ENCODE measurements at places on chromosomes 16 and 17.

DNA sequence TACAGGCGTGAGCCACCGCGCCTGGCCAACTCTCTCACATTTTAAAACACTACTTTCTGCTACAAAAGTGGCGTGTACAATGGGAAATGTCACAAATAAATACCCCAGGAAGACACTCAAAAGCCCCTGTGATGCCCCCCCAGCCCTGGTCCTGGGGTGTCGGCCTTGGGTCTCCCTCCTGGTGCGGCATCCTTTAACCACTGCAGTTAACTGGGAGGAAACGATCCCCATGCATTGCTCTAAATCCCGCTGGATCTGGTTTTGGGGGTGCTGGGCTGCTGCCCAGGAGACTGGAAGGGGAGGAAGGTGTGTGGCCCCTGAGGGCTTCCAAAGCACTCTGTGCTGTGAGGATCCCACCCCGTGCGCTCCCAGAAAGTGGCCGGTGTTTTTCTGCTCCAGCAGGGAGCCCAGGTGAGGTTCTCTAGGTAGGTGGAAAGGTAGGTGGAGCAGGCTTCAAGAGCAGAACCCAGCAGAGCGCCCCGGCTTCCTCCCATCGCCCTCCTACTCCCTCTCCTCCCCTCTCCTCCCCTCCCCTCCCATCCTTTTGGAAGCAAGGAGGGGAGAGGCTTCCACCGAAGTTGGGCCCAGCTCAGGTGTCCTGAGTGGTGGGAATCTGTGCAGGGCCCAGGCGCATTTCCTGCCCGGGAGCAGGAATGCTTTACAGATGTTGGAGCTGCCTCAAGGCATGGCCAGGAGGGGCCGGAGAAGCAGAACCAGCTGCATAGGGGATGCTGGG is 363.3 kb downstream of the SEC14L1 start:
- DNase-seq: peak; percentile 87

DNA sequence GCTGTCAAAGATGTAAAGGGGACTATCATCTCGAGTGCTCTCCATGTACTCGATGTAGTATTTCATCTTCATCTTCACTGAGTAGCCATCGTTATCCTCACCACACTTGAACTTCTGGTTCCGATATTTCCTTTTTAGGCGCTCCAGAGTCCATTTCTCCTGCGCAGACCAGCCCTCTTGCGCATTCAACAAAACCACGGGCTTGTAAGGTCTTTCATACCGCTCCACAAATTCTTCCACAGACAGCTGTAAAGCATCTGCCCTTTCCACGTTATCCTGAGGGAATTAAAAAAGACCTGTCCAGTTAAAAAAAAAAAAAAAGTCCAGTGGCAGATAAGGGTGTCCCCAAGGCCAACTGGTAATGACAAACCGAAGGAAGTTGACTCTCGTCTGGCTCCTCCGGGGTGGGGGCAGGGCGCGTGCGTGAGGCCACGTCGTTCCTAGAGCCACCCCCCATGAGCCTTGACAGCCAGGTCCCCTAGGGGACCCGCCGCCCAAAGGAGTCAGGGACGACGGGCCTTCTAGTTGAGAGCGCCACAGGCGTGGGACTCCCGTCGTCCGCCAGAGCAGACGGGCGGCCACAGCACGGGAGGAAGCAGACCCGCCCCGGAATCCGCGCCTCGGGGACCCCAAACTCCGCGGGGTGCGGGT is 701 bp downstream of the JMJD6 start:
- DNase-seq: no peak

DNA sequence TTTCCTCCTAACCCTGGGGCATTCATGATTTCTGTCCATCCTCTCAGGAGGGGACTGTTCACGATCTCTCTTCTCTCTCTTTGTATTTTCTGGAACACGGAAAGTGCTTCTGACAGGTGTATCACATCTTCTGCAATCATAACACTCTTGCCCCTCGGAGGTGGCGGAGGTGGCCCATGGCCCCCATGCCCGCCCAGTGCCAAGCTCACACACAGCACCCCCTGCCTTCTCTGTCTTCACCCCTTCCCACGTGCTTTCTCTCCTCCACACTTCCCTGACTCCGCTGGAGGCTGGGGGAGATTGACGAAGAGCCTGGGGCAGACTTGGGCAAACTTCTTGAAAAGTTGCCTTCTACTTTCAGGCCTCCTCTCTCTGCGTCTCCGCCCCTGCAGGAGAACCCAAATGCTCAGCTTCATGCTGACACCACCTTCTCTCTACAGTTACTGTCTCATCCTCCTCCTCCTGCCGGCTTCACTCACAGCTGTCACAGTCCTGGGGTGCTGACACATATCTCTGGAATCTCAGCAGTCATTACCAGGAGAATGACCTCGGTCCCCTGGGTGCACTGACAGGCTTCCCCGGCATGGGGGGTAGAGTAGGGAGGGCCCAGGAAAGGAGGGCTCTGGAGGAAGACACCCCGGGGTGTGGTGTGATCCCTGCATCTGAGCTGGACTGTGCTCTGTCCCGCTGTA is 127.1 kb downstream of the ENGASE start:
- DNase-seq: peak; percentile 84

GRCh38 chr16:26993511-26993910 is 73.2 kb upstream of the C16orf82 start:
- DNase-seq: no peak

DNA sequence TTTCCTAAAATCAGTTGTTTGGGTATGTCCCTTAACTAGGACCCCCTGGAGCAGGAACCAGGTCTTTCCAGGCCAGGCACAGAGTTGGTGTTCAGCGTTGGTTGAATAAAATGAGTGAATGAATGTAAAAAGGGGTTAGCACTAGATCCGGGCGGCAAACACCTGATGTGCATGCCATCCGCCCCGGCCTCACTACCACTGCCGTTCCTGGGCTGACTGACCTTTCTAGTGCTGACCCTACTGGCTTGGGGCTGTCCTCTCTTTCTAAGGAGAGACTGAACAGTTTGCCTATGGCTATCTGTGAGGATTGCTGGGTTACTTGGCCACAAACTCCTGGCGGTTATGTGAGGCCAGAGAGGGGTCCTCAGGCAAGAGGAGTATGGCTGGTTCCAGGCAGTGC is 10.1 kb upstream of the PHF12 start:
- no peak for DNase-seq

DNA sequence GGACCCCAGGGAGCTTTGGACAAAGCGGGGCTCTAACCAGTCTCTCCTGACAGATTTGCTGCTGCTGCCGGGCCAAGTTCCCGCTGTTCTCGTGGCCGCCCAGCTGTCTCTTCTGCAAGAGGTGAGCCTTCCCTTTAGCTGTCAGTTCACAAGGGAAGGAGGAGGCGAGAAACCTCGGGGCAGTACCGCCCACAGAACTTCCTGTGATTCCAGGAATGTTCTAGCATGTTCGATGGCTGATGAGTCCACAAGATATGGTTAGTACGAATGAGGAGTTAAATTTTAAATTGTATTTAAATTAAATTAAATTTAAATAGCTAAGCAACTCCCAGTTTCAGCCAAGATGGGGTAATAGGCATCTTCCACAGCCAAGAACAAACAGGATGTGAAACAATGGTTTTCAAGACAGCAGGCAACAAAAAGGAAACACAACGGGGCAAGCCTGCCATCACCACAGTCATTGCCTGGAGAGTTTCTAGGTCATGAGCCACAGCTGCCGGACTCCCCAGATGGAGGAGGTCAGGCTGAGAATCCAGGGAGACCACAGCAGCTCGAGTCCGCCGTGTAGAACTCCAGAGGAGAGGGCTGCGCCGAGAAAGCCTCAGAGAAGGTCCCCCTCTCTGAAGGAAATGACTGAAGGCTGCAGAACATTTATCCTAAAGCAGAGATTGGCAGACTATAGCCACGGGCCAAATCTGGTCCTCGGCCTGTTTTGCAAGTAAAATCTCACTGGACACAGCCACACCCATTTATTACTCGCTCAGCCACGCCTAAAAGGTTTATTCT is 9.5 kb upstream of the TCF25 start:
- no peak for DNase-seq

DNA sequence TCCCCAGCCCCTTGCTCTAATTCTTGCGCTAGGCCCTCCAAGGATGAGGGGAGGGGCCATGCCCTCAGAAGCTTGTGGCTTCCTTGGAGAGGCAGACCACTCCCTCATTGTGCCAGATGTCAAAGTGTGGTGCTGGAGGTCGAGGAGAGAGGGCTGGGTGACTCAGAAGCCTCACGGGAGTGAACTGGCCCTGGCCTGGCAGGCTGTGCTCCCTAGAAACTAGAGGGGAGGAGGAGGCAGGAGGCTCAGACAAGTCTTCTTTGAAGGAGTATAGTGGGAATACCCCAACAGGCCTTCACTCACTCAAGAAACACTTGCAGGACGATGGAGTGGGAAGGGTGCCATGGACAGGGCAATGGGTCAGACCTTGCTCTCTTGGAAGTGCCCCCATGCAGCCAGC is 18.5 kb downstream of the ANKRD40 start:
- DNase-seq: peak; percentile 75

DNA sequence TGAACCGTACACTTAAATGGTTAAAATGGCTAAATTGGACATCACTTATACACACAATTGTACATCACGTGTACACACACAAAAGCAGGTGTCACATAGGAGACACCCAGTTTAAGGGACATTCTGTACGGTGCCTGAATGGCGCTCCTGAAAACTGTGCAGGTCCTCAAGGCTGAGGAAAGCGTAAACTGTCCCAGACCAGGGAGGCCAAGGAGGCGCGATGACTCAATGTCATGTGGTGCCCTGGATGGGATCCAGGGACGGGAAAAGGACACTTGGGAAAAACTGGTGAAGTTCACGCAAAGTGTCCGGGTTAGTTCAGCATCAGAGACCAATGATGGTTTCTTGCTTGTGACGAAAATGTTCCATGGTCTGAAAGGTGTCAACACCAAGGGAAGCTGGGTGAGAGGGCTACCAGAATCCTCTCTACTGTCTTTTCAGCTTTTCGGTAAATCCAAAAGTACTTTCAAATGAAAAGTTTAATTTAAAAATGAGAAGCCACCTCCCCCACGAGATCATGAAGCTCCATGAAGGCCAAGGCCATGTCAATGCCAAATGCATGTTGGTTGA is 112.2 kb downstream of the CMIP start:
- no peak for DNase-seq

DNA sequence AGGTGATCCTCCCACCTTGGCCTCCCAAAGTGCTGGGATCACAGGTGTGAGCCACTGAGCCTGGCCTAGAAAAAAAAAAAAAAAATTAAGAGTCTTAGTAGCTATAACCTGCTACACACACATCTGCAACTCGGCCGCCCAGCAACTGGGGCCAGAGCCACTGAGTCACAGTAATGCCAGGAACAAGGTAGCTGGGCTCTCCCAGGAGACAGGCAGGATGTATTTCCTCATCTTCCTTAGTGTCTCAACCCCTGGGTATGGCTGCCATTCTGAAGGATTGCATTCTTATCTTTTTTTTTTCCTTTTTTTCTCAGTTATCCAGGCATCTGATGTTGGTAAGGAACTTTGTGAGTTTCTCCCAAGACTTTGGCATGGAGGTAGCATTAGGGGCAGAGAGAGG is 7.1 kb upstream of the PSMD3 start:
- no peak for DNase-seq

GRCh38 chr16:52535076-52535475 is 11.9 kb downstream of the TOX3 start:
- no peak for DNase-seq

- peak; percentile 88 for DNase-seq
Measured at GRCh38 chr17:30921544-30922196, at the start of gene ADAP2. Gene ADAP2, plus strand, starts transcription at chr17:30921945. Its CDS starts 70 bp downstream, at chr17:30922015.

GRCh38 chr17:57877803-57878377 is 28.0 kb upstream of the MRPS23 start:
- DNase-seq: no peak

GRCh38 chr17:49728425-49728824 is 20.7 kb upstream of the SLC35B1 start:
- no peak for DNase-seq

- no peak for DNase-seq
Measured at GRCh38 chr16:27430923-27431484, 29.0 kb downstream of the IL21R start.

- DNase-seq: peak; percentile 21
Measured at GRCh38 chr17:14282726-14283125, 18.2 kb upstream of the HS3ST3B1 start.

DNA sequence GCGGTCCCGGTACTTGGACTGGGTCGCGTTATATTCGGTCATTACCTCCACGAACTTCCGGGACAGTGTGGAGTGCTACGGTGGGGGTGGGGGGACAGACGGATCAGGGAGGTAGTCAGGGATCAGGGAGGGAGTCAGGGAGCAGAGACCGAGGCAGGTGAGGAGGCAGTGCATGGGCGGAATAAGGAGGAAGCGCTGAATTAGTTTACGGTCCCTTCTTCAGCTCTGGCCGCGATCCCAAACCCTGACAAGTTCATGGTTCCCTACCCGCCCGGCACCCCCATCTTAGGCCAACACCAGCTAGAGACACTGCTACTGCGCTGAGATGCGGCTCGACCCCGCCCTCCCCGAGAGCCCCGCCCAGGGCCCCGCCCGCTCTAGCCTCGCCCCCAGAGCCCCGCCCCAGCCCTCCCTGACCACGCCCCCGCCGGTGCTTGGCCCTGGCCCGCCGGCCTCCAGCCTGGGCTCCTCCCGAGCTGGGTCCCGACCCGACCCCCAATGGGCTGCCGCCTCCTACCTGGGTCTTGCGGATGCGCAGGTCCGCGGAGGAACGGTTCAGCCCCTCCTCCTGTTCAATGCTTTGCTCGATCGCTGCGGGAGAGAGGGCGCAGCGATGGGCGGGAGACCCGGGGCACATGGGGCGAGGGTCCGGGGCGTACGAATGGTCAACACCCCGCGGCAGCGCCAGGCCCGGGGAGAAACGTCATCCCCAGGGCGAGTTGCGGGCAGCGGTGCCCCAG is 12.1 kb downstream of the HSD3B7 start:
- DNase-seq: peak; percentile 97

- DNase-seq: no peak
Measured at GRCh38 chr16:80573700-80574120, 32.9 kb downstream of the DYNLRB2 start.

DNA sequence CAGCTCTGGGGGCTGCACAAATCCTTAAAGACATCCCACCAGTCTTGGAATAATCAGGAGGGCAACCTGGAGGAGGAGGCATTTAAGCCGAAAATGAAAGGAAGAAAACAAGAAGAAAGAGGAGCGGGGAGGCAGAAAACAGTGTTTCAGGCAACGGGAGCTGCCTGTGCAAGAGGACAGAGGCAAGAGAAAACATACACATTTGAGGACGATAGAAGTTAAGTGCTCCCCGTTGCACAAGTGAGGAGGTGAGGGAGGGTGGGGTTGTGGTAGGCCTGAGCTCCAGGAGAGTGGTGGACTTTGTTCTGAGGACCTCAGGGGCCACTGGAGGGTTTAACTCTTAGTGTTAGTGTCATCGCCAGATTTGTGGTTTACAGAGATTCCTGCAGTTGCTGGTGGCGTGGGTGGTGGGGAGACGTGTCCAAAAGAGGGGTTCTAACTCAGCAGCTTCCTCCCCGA is 27.6 kb upstream of the CIBAR2 start:
- DNase-seq: no peak

DNA sequence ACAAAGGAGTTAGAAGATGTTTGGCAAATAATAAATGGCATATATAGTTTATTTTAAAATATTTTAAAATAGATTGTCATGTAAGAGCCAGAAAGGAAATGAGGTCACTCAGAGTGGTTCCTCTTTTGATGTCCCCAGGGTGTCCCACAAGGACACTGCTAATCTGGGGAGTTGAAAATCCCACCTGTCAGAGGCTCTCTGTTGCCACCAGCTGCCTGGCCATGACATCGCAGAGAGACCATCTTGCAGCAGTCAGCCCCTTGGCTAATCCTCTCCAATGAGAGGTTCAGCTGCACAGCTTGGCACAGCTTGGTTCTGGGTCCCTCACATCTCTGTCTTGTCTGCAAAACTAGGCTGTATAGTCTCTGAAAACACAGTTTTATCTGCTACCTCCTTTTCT is 11.0 kb upstream of the RBFOX1 start:
- peak; percentile 78 for DNase-seq
